ENCODE measurements at places on chromosomes 12 and 14.

- DNase-seq = no peak
Measured at GRCh38 chr14:89649451-89650075, 232.5 kb upstream of the FOXN3 start.

- no peak for DNase-seq
Measured at GRCh38 chr14:96194657-96195431, 9.8 kb upstream of the BDKRB2 start.

DNA sequence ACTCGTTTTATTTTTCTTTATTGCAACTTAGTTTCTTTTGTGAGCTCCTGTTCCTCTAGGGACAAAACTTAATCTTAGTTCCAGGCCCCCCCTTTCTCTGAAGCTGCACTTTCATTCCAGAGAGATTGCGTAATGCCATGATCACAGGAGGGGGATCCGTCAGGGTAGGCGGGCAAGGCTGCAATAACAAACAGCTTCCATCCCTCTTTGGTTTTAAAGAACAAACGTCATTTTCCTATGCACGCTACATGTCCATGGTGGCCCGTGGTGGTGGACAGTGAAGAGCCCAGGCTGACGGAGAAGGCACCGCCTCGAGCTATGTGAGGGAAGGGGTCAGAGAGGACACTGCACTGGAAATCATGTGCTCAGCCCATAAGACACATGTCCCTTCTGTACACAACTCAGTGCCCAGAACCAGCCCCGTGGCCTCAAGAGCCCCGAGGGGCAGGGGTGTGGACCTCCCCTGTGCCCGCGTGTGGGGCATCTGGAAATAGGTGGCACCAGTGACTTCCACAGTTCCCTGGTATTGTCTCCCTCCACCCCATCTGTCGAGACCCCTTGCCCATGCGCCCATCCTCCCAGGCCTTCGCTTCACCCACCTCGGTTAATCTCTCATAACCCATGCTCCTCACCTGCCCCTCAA is 161.4 kb downstream of the ADGRD1 start:
- DNase-seq = no peak

- no peak for DNase-seq
Measured at GRCh38 chr12:131867891-131868675, 26.3 kb upstream of the ULK1 start.

DNA sequence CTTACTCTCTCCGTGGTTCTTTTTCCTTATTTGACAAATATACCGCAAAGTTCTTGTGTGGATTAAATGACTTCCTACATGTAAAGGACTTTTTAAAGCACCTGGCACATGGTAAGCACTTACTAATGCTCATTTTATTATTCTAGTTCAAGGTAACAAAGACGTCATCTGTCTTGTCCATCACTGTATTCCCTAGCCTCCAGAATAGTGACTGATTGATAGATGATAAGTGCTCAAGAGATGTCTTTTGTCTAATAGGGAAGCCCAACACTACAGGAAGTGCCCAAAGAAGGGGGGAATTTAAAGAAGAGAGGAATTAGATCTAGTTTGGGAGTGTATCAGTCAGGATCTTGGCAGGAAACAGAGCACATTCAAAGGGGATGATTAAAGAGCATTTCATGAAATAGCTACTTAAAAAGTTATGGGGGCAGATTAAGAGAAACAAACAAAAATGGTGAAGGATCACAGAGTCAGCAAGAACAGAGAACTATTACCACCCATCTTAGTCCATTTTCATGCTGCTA is 151.9 kb downstream of the GXYLT1 start:
- DNase-seq = no peak

GRCh38 chr12:25324861-25325260 is 74.1 kb upstream of the KRAS start:
- no peak for DNase-seq

DNA sequence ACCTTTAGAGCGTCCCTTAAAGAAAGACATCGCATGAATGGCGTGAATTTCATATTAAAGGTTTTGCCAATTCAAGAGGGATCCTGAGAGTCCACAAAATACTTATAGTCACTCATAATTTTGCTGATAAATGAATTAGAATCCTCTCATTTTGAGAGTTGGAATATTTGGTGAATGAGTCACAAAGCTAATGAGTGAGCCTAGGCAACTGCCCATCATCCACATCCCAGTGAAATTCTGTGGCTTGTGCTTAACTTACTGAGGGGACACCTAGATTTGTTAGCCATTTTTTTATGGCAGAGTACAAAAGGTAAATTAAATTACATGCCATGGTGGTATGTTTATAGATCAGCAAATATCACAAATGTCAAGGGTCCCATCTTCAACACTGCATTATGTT is 12.7 kb upstream of the NOXRED1 start:
- no peak for DNase-seq

DNA sequence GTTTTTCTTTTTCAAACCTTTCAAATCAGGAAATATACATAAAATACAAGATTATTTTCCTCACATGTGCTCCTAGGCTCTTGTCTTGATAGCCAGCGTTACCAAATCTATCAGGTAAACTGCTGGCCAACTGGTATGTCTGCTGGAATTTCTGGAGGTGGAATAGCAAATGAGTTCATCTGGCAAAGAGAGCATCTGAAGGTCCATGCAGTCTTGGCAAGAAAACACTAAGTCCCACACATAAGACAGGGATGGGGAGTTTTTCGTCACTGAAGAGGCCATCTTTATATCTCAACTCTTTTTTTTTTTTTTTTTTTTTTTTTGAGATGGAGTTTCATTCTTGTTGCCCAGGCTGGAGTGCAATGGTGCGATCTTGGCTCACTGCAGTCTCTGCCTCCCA is 60.1 kb downstream of the DERA start:
- DNase-seq = no peak

GRCh38 chr12:107845980-107846659 is 71.6 kb downstream of the ASCL4 start:
- no peak for DNase-seq

GRCh38 chr12:78787576-78787975 is 77.0 kb upstream of the SYT1 start:
- DNase-seq = no peak

All from NCI-H1105 treated with DMSO at 0.1 percent for 48 hours (cell line).